Heart left ventricle (tissue), 16 donors: ENCODE measurements at places on chromosomes 2 and 18.

- DNase-seq = no peak
Measured at GRCh38 chr18:24878289-24878688, 417.9 kb downstream of the HRH4 start.

DNA sequence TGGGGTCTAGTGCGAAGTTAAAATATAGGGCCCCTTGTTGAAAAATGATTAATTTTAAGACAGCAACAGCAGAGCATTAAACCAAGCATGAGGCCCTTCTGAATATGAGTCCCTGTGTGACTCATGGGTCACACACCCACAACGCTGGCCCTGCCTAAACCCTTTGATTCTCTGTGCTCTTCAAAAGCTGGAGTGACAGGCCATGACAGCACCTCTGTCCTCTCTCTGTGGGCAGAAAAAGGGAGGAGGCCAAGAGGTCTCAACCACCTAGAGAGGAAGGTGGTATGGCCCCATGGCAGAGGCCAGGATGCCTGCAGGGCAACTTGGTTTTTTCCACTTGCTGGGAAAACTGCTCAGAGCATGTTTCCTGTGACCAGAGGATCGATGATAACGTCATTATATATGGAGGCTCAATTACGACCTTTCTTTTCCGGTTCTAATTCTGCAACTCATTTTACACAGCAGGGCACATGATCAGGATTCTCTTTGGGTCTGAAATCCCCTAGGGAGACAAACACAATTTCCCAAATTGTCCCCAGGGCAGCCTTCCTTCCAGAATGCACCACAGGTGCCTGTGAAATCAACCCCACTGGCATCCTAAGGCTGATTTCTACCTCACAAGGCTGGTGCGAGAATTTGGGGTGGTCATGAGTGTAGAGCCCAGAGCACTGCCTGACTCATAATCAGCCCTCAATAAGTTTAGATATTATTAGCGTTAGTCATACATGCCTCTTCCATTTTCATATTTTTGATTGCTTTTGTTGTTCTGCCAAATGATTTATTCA, 102.0 kb upstream of the PPP1CB start:
- DNase-seq = no peak

DNA sequence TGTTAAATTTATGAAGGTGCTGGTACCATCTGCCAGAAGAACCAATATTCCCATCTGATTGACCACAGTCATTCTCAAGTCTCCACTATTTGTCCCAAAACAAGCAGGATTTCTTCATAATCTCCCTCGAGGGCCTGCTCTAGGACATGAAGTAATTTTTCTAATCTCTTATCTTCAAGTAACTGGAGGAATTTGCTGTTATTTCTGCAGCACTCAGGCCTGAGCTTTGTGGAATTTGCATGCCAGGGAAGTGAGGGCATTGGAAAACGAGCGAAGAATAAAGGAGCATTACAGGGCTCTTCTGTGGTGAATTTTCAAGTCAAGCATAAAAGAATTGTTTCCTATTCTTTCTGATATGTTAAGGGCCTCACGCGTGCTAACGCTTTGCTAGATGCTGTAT, 161.2 kb upstream of the EPAS1 start:
- no peak for DNase-seq

DNA sequence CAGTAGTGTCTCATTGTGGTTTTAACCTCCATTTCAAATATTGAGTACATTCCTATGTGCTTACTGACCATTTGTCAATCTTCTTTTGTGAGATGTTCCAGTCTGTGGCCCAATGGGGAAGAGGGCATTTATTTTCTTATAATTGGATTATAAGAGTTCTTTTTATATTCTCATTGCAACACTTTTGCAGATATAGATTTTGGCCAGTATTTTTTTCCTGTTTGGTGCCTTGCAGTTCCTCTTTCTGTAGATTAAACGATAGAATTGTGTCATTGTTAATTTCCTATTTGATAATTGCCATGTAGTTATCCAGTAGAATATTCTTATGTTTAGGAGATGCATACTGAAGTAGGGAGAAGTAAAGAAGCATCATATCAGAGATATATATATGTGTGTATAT, 56.4 kb upstream of the CYTIP start:
- no peak for DNase-seq

- DNase-seq = no peak
Measured at GRCh38 chr2:138724327-138724726, 55.9 kb downstream of the NXPH2 start.

GRCh38 chr2:65232636-65233035, 5.0 kb downstream of the ACTR2 start:
- no peak for DNase-seq

DNA sequence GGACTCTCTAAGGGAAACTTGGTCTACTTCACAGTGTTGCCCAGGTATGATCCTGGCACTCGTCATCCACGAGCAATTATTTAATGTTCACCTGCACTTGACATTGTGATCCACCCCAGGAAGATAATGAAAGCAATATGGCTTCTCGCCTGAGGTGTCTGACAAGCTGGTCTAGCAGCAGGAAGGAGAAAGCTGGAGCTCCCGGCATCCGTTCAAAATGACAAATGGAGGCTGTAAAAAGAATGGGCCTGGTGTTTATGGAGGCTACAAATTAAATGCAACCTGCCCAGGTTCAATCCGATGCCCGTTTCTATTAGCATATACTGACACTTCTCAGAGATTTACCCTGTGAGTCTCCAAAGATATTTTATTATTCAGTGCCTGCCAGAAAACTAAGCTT, 317.6 kb downstream of the CTNNA2 start:
- DNase-seq = no peak

- no peak for DNase-seq
Measured at GRCh38 chr18:58761970-58762780, 90.9 kb downstream of the MALT1 start.

DNA sequence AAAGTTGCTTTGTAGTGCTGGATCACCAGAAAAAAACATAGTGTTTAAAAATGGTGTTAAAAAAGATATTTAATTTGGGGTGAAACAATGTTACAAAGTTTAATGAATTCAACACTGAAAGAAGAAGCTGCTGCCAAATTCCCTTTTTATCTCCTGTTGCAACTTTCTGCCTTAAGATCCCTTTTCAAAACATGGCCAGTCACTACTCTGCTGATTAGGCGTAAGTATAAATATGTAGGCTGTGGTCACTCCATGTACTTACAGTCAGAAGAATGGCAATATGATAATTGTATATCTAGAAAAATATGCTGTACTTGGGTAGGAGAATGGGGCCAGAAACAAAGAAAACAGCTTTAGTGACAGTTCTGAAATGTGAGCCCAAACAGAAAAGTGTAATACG, 123.5 kb upstream of the ZBTB14 start:
- no peak for DNase-seq

GRCh38 chr2:10864861-10865636, 46.7 kb upstream of the KCNF1 start:
- DNase-seq = no peak

- DNase-seq = no peak
Measured at GRCh38 chr2:15664273-15665066, 72.8 kb downstream of the DDX1 start.

DNA sequence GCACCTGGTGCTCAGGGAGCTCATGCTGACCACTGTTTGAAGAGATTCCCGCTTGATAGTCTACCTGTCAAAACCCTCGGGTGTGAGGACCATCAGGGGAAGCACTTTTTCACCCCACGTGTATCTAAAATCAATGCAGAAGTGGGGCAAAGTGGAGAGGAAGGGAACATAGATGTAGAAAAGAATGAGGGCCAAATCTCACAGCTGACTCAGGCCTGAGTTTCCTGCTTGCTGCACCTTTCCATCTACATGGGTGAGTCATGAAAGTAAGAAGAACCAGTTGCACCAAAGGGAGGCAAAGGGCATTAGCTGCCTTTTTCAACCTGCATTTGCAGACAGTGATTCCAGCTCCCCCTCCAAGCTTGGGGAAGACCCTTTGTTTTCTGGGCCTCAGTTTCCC, 100.2 kb upstream of the MYCN start:
- no peak for DNase-seq

GRCh38 chr2:238077292-238077691, 16.5 kb downstream of the SCLY start:
- DNase-seq = no peak

- no peak for DNase-seq
Measured at GRCh38 chr2:9665898-9666297, 35.1 kb upstream of the YWHAQ start.

DNA sequence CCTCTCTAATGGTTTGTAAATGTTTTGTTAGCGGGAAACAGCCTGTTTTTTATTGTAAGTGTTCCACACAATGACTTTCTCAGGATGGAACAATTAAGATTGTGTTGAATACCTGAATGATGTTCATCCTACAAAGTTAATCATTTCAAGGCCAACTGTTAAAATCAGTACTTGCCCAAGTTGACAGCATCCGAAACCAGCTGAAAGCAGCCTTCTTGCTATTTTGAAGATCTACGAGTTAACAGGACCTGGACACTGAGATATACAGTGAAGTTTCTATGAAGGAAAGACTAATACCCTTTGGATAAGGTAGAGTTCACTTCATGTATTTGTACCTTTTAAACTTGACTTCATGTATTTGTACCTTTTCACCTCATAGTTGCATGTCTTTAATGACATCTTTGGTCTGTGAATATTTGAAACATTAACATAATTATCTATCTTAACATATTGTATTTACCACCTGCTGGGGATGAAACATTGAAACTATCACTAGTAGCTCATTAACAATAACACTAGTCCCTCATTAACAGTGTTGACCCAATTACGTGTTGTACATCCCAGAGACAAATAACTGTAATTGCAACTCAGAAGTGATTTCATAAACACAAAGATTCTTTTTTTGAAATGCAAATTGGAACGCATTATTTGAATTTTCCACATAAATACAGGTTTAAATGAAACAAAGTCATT, 556.0 kb upstream of the MEX3C start:
- no peak for DNase-seq

DNA sequence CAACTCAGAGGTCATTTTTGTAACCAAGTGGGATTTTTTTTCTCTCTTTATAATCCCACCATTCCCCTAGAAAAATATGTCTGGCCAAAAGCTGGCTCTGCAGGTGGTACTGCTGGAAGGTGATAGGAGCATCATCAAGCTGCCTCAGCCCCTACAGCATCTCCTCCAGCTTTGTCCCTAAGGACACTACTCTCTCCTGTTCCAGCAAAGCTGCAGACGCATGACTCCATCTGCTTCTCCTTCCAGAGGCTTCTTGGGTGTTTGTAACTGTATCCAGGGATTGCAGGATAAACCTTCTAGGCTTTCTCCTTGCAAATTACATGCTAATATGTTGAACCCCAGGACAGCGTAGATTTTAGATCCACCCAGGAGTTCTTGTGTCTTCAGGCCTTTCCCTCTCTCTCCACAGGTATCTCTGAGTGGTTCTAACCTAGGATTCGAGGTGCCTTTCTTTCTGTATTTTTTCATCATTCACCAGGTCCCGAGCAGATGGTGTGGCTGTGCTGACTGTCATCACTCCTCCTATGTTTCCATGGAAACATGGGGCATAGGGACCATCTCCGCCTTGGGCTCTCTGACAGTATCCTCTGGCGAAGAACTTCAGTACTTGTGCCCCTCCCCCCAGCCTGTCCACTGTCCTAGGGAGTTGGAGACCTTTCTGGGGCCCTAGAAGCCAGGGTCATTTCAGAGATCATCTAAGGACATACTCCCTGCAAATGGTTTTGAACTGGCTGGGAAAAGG, 34.3 kb downstream of the AFF3 start:
- DNase-seq = no peak

- no peak for DNase-seq
Measured at GRCh38 chr2:38192976-38193375, 117.0 kb upstream of the CYP1B1 start.

DNA sequence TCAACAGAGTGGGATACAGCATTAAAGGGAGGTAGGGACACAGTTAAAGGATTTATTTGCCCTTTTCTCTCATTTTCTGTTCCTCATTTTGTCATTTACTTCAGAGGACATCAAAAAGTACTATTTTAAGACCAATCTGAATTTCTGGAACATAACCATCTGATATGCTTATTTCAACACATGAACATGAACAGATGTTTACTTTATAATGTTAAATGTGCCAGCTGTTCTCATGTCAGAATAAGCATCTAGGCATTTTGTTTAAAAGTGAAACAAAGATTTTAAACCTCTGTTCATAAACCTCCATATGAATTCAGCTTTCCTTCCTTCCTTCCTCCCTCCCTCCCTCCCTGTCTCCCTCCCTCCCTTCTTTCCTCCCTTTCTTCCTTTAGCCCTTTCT, 677.7 kb downstream of the CNTNAP5 start:
- DNase-seq = no peak

DNA sequence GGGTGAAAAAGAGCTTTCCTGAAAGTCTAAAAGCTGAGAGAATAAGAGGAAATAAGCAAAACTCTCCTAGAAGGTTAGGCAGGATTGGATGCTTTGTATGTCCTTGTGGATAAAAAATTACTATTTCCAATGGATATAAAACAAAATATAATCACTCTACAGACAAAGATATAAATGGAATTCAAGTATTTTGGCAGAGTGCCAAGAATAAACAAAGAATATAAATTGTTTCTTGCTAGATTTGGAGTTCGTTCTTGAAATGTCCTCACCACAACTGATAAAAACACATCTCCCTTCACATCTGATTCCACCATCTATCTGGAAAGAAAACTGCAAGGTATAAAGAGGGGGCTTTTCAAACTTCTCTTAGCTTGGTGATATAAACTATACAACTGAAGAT, 13.3 kb downstream of the SULT1C3 start:
- no peak for DNase-seq

DNA sequence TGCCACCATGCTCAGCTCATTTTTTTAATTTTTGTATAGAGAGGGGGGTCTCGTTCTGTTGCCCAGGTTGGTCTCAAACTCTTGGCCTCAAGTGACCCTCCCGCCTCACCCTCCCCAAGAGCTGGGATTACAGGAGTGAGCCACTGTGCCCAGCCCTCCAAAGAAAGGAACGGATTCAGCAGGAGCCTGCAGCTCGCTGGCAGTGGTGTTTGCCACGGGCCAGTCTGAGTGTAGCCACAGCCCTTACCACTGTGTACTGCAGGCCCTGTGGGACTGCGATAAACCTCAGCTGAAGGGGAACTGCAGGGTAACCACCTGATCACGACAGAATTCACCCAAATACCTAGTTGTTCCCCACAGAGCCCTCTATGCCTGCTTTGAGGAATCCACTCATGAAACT, 6.8 kb downstream of the COPS9 start:
- DNase-seq = no peak

- no peak for DNase-seq
Measured at GRCh38 chr2:173059292-173059691, 16.4 kb upstream of the MAP3K20 start.

- DNase-seq = no peak
Measured at GRCh38 chr2:169082995-169083394, 13.6 kb downstream of the DHRS9 start.

GRCh38 chr2:220513573-220514288, 886.3 kb downstream of the SLC4A3 start:
- DNase-seq = no peak

GRCh38 chr18:47593744-47594472, 336.6 kb downstream of the SMAD2 start:
- DNase-seq = no peak
